Right renal pelvis (tissue), 4 donors: ENCODE measurements at places on chromosomes 16 and 17. TPM values are rescaled to one million over a fixed set of nuclear protein-coding genes. Genes with fewer than 3 reads are reported as not detected.
A peak's percentile ranks its signal among the peaks of the same experiment; 100 is the strongest.

The MYOCD gene
- 6.8 TPM for polyA plus RNA-seq

- no peak for DNase-seq
Measured at GRCh38 chr16:3656491-3657468, 2.3 kb downstream of the DNASE1 start.

GRCh38 chr17:33952425-33952824 lies 302.7 kb upstream of the CCL2 start:
- no peak for DNase-seq

The CBX2 gene
- 24.4 TPM for polyA plus RNA-seq

GRCh38 chr16:23452221-23452571 lies 793 bp downstream of the COG7 start:
- no peak for DNase-seq

DNA sequence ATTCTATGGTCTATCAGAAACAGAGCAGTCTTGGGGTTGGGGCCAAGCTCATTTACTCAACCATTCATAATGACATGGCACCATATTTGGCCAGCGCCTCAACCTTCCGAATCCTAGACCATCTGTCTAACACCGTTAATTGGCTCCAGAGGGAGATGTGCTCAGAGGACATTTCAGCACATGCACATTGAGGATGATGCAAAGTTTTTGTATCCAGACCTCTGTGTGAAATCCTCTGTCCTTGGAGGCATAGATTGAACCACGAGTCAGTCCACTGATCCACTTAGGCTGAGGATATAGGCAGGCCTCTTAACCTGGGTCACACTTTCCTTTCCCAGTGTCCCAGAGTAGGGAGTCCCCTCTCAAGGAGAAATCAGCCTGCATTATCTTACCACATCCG lies 85.5 kb downstream of the SHISA6 start:
- DNase-seq, result no peak

- no peak for DNase-seq
Measured at GRCh38 chr16:1772362-1772907, at the start of gene EME2. Gene EME2, plus strand, starts transcription at chr16:1772810. Its CDS starts 418 bp downstream, at chr16:1773228.

- no peak for DNase-seq
Measured at GRCh38 chr17:917941-918740, 61.4 kb downstream of the NXN start.

GRCh38 chr16:48194828-48195556 lies 39.2 kb upstream of the ABCC12 start:
- peak; percentile 10 for DNase-seq

GRCh38 chr16:85738923-85739715 lies 11.8 kb downstream of the C16orf74 start:
- DNase-seq, result no peak

- DNase-seq, result no peak
Measured at GRCh38 chr17:61794792-61795191, 68.5 kb downstream of the BRIP1 start.

DNA sequence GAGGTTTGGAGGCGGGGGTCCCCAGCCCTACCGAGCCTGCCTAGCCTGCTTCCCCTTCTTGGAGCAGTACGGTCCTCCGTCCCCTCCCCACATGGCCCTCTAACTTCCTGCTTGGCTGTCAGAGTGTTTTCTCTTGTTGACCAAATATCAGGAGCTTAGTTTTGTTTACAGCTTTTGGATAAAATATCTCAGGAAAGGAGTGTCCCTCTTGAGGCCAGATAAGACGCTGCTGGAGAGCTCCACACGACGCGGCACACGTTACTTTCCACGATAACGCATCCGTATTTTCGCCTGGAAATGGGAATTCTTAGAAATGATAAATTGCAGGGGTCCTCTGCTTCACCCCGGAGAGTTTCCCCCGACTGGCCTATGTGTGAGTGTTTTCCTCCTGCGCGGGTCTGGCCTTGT lies 182.9 kb downstream of the MAF start:
- DNase-seq, result no peak

DNA sequence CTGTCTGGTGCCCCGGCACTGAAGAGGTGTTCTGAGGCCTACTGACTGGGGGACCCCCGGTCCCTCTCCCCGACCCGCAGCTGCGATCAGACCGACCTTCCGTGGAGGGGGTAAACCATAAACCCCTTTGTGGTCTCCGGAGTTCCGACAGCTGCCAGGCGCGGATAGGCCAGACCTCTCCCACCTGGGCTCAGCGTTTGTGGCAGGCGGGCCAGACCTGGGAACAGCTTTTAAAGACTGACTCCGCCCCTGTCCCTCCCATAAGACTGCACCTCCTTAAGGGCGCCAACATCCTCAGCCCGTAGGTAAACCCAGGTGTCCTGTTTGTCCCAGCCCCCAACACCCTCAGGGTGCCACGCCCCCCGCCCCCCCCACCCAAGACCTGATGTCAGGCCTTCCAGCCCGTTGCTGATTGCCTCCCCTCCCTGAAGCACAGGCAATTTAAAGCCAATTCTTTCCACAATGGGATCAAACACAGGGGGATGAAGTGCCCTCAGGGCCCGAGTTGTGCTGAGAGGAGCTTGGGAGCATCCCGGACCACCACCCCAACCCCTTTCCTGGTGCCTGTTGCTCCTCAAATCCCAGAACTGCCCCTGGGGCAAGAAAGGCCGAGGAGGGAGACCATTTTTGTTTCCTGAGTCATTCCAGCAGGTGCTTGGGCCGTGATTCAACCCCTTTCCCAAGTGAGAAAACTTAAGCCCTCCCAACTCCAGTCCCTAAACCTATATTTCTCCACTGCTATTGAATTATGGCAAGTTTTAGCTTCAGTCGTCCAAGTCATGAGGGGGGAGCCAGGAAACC lies at the start of gene SOX15:
TSS of gene SOX15 (minus strand) at position 204 of the 801 bp plus-strand sequence. CDS start 418 bp downstream, outside the sequence.
- DNase-seq, result no peak

DNA sequence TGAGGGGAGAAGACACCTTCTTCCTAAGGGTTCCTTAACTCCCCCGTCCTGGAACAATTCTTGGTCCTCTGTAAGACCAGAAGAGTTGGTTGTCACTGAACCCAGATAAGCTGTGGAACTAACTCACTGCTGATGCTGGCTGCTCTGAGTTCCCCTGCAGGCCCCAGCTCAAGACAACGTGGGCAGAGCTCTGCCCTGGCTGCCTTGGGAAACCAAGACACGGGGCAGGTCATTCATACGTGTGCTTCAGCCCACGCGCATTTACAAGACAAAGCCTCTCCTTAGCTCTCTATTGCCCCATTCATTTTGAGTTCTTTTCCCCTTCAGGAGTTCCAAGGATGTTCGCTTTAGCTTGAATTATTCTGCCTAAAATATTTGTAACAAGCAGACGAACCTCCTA lies 3.4 kb upstream of the NAT9 start:
- DNase-seq, result no peak

The OR4D1 gene
- polyA plus RNA-seq, result not detected

- DNase-seq, result no peak
Measured at GRCh38 chr17:67376415-67376736, 705 bp upstream of the PITPNC1 start.

The TSNAXIP1 gene
- polyA plus RNA-seq, result 9.0 TPM

DNA sequence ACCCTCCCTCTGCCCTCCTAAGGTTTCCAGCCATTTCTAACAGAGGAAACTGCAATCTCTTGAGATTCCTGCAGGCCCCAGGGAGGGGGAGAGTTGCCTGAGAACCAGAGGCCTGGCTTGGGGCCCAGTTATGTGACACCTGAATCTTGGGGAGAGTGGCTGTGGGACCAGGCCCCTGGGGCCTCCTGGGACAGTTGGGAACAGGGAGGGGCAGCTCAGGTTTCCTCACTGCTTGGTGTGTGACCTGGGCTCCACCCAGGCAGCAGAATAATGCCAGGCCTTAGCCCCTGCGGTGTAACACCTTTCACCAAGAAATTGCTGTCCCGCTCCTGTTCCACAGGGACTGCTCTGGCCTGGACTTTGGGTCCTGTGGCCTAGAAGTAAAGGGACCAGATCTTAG lies 44.3 kb upstream of the CRHR1 start:
- DNase-seq, result no peak

GRCh38 chr17:74919440-74920305 lies 3.4 kb downstream of the USH1G start:
- DNase-seq, result no peak

DNA sequence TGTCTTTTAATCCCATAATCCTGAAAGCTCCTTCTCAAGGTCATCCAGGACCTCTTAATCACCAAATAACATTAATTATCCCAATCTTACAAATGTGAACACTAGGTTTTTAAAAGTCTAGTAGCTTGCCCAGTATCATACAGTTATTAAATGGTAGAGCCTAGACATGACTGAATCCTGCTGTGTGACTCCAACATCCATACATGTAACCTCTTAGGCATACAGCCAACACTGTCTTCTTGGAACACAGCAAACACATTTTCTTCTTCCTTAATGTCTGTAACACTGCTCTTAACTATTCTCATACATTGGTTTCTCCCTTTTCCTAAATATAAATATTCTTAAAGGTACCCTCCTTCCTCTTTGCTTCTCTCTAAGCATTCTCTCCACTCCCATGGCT lies 13.7 kb downstream of the BRIP1 start:
- DNase-seq, result peak; percentile 27

DNA sequence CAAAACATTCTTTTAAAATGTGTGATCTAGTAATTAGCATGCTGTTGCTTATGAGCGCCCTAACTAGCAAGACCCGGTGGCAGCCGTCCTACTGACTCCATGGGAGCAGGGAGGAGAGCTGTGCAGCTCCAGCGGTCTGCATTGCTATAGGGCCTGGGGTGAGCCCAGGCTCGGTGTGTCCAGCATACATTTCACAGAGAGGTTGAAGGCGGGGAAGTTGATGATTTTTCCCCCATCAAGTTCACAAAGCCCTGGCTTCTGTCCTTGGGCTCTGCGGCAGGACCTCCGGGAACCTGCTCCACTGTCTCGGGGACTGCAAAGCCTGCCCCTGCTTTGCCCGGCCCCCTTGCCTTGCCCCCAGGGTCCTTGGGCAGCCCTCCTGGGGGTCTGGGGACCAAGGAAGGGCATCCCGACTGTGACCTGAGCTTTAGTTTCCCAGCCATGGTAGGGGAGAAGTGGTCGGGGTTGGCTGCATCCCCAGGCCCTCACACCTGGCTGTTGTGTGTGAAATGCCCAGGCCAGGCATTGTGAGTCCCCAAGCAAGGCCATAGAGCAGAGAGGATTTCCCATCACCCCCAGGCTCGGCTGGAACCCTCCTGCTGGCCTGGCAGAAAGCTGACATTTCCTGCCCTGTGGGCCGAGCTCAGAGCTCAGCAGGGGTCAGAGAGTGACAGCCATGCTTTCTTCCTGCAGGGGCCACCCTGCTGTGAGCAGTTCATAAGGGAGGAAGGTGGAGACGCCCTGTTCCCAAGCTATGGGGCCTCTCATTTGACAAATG lies 24.8 kb downstream of the KCNJ12 start:
- no peak for DNase-seq

The CBFA2T3 gene
- 3.3 TPM for polyA plus RNA-seq

The DYNLRB2 gene
- polyA plus RNA-seq, result 11.3 TPM

DNA sequence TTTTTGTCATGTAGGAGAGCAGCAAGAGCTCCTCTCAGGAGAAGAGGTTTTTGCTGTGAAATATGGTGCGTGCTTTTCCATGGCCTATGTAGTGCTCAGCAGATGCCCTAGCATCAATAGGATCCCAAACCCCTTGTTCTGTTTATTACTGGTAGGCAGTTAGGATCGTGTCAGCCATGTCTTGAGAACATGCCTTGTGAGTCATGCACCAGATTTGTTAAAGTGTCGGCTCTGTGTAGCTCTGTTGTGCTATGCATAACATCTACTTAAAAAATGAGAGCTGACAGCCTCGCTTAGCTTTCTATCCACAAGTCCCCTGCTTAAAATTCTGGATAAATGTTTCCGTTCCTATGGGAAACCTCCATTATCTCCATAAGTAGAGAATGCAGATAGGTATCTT lies 4.4 kb upstream of the EIF4A3 start:
- DNase-seq, result no peak

- no peak for DNase-seq
Measured at GRCh38 chr17:29802246-29802645, 127.8 kb downstream of the SSH2 start.

GRCh38 chr16:67148221-67148620 lies 2.6 kb downstream of the B3GNT9 start:
- DNase-seq, result no peak

- DNase-seq, result no peak
Measured at GRCh38 chr16:70735141-70735979, 49.5 kb upstream of the MTSS2 start.

DNA sequence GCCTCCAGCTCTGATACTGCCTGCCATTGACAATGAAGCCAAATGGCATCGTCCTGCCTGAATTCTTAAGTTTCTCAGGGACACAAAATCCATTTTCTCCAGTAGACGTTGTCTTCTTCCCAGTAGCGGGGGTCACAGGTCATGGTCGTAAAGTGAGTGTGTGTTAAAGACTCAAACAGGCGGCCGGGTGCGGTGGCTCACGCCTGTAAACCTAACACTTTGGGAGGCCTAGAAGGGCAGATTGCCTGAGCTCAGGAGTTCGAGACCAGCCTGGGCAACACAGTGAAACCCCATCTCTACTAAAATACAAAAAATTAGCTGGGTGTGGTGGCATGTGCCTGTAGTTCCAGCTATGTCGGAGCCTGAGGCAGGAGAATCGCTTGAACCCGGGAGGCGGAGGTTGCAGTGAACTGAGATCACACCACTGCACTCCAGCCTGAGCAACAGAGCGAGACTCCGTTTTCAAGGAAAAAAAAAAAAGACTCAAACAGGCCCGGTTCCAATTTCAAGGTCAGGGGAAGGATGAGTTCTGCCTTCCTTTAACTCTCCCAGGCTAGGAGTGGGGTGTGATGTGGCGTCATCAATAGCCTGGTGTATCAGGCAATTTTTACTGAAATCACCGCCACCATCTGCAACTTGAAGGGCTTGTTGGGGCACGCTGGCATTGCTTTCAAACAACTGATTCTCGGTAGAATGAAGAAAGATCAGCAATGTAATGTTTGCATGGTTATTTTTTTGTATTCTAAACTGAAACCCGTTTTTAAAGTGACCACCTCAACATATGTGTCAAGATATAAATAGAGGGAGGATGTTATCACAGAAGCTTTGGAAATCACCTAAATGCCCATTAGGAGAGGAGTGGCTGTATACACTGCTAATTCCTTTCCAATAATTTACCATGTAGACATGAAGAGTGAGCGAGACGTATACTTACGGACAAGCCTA lies 91.0 kb downstream of the WSCD1 start:
- no peak for DNase-seq

GRCh38 chr16:24748242-24748641 lies 18.8 kb downstream of the TNRC6A start:
- no peak for DNase-seq

GRCh38 chr17:29643817-29644160 lies 21.1 kb upstream of the CORO6 start:
- DNase-seq, result no peak

The LRRC37A gene
- 3.4 TPM for polyA plus RNA-seq

The IKZF3 gene
- 0.17 TPM for polyA plus RNA-seq
